ENCODE measurements at places on chromosomes 2 and 18.
A peak's percentile ranks its signal among the peaks of the same experiment; 100 is the strongest.

- DNase-seq, result no peak
Measured at GRCh38 chr2:111705239-111705638, 178.8 kb downstream of the ANAPC1 start.

DNA sequence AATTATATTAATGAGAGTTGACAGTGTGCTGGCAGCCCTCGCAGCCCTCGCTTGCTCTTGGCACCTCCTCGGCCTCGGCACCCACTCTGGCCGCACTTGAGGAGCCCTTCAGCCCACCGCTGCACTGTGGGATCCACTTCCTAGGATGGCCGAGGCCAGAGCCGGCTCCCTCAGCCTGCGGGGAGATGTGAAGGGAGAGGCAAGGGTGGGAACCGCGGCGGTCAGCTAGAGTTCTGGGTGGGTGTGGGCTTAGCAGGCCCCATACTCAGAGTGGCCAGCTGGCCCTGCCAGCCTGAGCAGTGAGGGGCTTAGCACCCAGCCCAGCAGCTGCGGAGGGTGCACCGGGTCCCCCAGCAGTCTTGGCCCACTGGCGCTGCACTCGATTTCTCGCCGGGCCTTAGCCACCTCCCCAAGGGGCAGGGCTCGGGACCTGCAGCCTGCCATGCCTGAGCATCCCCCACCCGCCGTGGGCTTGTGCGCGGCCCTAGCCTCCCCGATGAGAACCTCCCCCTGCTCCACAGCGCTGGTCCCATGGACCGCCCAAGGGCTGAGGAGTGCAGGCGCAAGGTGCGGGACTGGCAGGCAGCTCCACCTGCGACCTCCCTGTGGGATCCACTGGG lies 68.2 kb upstream of the LRRTM4 start:
- no peak for DNase-seq

- DNase-seq, result no peak
Measured at GRCh38 chr2:197024206-197024605, 97.7 kb upstream of the PGAP1 start.

GRCh38 chr2:164065038-164065437 lies 329.2 kb upstream of the FIGN start:
- DNase-seq, result no peak

DNA sequence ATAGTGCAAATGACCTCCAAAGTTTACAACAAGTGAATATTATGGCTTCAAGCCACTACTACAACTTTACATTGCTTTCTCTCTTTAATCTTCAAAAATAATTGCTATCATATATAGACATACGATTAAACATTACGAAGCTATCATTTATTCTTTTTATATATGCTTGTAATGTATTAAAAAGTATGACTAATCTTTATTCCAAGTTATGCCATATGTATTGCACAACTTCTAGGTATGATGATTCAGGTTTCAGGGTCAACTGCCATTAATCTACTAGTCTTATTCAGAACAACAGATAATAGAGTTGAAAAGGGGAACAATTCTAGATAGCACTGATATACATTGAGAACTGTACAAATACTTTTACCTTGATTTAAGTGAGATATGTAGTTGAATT lies 506.2 kb upstream of the TMEFF2 start:
- DNase-seq, result no peak

- DNase-seq, result peak; percentile 51
Measured at GRCh38 chr2:161238560-161239325, 69.5 kb upstream of the PSMD14 start.

- DNase-seq, result no peak
Measured at GRCh38 chr2:55592130-55592529, 25.3 kb downstream of the PPP4R3B start.

DNA sequence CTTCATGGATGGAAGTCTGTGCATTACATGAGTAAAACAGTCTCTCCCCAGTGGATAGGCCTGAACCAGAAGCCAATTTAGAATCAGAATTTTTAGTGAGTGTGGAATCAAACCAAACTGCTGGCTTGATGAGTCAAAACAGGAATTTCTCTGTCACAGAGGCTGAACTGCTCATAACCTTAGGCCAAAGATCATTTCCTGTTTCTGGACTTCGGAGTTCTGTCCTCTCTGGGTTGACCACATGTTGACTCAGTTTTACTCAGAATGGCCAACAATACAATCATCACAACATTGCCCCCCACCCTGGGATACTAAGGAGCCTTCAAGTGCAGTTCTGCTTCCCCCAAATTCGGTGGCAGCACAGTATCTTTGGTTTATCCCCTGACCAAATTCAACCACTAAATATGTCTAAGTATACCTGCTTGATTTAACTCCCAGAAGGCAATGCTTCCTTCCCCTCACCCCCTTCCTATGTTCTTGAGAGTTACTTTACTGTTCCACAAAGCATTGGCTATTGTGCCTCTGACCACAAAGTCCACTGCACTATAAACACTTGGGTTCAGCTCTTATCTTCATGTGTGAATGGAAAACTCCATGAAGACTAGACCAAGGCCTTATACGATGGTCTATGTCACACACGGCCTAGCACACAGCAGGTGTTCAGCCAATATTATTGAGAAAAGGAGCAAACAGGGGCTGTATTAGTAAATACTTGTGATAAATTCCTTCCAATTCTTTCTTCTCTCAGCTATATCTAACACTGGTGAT lies 67.8 kb downstream of the NXPH2 start:
- no peak for DNase-seq

DNA sequence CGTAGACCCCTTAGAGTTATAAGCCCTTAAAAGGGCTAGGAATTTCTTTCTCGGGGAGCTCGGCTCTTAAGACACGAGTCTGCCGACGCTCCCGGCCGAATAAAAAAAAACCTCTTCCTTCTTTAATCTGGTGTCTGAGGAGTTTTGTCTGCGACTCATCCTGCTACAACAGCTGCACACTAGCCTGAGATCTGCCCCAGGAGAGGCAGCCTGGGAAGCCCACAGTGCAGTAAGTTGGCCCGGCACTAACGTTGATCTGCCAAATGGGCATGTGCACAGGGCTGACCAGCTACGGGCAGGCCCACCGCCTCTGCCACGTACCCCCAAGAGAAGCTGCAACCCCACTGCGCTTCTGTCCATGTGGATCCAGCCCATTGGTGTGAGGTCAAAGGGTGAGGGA lies 8.4 kb upstream of the LIMS2 start:
- no peak for DNase-seq

- no peak for DNase-seq
Measured at GRCh38 chr18:6624661-6625311, 104.7 kb upstream of the ARHGAP28 start.

DNA sequence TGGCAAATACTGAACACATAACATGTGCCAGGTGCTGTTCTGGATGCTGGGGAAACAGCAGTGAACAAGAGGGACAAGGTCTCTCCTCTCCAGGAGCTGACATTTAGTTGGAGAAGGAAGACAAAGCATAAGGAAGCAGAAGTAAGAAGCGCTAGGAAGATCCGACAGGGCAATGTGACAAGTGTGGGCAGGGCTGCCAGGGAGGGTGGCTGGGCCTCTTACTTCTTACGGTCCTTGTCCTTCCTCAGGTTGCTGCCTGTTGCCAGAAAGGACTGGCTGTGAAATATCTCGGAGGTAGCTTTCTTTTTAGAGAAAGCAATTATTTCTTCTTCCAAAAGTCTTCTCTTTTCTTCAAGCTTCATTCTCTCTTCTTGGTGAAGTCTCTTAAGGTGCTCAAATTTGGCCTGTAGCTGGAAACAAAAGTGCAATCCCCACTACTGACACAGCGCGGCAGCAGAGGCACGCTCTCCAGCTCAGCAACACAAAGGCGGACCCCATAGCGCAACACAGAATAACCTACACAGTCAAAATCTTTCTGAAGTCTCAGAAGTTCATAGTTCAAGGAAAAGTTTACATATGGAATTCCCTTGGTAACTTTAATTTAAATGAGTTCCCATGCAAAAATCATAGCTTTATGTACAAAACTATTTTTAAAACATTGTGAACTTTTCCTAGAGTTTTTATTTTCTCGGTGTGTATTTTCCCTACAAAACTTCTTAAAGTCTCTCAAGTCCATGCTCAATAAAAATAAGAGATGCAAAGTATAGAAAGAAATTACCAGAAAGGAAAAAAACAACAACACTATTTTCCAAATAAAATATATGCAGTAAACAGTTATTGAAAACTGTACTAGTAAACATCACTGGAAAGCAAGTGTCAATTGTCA lies 67.7 kb downstream of the SEPTIN10 start:
- DNase-seq, result no peak

GRCh38 chr2:239489481-239489880 lies 88.7 kb upstream of the HDAC4 start:
- DNase-seq, result no peak

DNA sequence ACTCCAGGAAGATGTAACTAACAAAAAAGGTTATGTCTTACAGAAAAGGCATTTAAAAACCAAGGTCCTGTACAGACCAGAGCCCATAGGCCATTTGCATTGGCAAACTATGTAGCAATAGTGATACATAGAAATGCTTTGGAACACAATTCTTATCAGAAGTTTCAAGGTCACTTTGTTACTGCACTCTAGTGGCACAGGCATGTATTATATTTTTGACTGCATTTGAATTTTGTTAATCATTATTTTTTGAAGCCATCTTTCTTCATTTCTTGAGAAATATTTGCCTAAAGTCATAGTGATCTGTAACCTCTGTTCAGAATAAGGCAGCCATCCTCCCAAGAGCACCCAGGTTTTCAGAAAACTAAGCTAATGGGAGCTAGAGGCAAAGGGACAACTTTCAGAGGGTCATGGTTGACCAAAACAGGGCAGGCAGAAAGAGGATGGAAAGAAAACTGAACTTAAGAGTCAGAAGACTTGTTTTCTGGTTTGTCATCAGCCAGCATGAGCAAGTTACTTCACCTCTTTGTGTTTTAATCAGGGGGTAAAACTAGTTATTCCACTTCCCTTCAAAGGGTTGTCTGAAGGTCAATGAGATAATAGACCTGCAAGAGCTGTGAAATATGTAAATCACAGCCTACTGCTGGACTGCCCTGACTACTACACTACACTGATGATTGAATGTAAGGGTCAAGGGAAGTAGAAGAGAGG lies 41.5 kb downstream of the SLC38A11 start:
- no peak for DNase-seq

- no peak for DNase-seq
Measured at GRCh38 chr2:237039301-237040031, 46.2 kb upstream of the COPS8 start.

- no peak for DNase-seq
Measured at GRCh38 chr2:205858881-205859441, 176.7 kb downstream of the NRP2 start.

DNA sequence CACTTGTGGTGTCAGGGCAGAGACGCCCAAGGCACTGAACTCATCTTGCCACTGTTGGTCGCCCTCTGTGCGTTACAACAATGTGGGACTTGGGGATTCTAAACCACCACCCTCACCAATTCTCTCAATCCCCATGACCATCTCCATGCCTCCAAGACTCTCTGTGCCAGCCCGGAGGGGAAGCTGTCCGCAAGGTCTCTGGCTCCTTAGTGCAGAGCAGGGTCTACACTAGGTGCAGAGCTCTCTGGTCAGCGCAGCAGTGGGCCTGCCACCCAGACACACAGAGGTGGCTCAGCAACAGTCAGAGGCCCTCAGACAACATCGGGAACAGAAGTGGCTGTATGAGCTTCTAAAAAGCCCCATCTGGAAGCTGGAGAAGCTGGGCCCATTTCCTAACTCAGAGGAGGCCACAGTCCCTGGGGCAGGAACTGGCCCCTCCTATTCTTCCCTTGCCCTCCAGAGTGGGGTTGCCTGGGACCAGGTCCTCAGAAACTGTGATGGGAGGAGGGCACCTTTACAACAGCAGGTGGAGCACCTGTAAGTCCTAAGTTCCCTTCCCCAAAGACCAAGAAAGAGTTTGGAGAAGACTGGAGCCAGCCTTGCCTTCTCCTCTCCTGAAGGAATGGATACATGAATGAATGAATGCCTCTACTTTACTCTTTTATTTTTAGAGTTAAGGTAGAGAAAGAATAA lies 37.7 kb downstream of the SERTAD2 start:
- no peak for DNase-seq

GRCh38 chr2:71256421-71256820 lies 29.5 kb upstream of the PAIP2B start:
- DNase-seq, result no peak

DNA sequence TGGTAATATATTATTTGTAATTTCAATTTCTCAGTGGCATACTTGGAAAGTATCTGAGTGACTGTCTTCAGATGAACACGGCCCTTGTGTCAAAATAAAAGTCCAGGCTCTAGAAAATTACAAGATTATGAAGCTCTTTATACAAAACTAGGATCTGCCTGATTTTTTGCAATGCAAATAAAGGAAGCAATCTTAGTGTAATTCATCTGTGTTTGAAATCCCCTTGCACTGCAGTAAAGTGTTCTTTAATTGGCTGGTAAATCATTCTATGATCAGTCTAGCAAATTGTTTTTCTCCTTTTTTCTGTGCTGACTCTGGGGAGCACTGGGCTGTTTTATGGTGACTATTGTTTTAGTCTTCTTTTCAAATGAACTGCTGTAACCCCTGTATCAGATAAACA lies 1039.0 kb downstream of the SOCS6 start:
- no peak for DNase-seq

DNA sequence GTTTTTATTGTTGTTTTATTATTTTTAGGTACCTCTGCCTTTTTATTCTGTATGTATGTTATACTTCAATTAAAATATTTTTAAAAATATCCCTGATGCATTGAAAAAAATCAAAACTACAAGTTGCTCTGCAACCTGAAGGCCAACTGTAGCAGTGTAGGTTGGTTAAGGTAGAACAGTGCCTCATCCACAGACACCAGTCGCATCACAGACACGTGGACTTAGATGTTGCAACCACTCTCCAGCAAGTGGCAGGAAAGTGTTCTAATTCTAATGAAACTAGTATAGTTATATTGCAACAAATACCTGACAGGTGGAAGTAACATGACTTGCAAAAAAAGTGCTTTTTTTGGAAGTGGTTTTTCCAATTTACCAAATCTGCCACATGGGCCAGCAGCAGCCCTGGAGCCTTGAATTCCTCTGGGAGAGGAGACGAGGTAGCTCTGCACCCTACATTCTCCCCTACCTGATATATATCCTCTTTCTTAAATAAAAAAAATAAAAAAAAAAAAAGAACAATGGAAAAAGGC lies 28.4 kb upstream of the SLC3A1 start:
- no peak for DNase-seq

DNA sequence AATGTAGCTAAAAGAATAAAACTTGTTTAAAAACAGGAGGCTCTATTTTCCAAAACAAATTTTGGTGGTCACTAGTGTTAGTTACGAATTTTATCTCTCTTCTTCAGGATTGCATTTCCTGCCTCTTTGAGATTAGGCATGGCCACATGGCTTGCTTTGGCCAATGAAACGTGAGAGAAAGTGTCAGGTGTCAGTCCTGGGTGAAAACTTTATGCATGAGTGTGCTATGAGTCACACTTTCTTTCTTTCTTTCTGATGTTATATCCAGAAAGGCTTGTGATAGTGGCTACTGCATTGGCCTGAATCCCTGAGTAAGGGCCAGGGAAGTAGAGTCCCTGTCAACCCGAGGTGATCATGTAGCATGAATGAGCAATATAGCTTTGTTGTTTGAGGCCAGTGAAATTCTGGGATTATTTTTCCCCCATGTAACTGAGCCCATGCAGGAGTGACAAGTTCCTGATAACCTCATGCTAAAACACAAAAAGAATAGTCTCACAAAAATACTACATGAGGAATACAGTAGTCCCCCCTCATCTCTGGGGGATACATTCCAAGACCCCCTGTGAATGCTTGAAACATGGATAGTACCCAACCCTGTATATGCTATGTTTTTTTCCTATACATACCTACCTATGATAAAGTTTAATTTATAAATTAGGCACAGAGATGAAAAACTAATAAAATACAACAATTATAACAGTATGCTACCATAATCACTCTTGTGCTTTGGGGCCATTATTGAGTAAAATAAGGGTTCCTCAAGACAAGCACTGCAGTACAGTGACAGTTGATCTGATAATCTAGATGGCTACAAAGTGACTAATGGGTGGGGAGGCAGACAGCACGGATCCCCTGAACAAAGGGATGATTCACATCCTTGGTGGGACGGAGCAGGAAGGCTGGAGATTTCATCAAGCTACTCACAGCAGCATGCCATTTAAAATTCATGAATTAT lies 109.5 kb downstream of the CDC42EP3 start:
- no peak for DNase-seq

Measured in activated T-helper 9 cell treated with anti-CD3 and anti-CD28 coated beads, Interleukin-2, amount 50 U/mL, for 16 hours (primary cell).